ENCODE measurements at places on chromosomes 7 and 10.

GRCh38 chr10:78512205-78512550 lies 478.5 kb downstream of the RPS24 start:
- no peak for DNase-seq

GRCh38 chr7:87219545-87220025 lies at the start of gene TMEM243:
Gene TMEM243 (minus strand): TSS chr7:87219732. CDS start chr7:87219503, 229 bp downstream.
- DNase-seq, result peak; percentile 17

DNA sequence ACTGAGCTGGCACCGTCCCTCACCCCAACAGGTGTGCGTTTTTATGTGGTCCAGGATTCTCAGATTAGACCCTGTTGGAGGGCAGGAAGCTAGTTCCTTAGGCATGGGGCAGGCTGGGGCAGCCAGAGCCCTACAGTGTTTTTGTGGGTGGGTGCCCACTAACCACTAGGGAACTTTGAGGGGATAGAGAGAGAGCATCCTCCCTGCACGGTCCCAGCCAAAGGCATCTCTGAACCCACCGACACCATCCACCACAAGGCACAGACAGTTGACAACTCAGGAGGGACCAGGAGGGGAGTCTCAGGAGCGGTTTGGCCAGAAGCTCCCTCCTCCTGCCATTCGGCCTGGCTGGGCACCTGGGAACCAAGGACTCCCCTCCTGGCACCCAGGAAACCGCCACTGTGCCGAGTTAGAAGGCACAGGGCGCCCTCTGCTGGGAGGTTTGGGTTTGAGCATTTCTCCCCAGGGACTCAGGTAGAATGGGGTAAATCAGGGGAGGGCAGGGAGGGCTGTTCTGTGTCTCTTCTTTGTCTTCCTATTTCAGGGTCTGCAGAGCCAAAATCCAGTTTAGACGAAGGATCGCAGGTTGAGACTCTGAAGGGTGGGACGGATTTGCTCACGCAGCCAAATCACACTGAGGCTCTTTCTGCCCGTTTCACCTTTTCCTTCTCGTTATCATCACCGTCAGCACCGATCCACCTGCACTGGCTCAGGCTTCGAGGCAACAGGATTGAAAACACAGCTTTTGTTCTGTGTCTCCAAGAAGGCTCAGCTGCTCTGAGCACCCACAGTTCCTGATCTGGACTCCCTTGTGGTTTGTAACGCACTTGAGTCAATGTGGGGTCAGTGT lies 84.8 kb upstream of the COL13A1 start:
- peak; percentile 1 for DNase-seq

GRCh38 chr7:134297489-134297888 lies 19.2 kb downstream of the SLC35B4 start:
- DNase-seq, result no peak

DNA sequence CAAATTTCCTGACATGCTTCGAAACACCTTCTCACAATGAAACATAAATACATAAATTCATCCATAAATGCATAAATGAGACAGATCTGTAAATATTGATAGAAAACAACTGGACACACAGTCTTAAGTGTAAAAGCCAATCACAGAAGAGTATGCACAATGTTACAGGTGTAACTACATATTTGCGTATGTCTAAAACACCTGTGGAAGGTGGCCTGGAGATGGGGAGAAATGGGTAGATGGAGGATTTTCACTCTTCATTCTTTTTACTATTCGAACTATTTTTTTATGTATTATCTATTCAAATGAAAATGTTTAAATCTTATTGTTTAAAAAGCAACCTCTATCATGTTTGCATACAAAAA lies 860 bp downstream of the IQUB start:
- DNase-seq, result no peak

- no peak for DNase-seq
These were observed 86.2 kb downstream of the ZRANB1 start for GRCh38 chr10:125027871-125028869.

DNA sequence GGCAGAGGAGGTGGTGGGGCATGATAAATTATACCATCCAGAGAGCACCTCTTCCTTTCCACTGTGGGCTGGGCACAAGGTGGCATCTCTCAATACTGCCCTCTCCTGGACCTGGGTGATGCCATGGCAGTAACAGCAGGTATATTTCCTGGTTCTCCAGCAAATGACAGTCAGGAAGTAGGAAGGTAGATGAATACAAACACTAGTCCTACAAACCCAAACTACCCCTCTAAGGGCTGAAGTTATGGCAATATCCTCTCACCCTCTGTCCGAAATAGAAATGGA lies 1004.9 kb downstream of the KCNMA1 start:
- peak; percentile 12 for DNase-seq

- no peak for DNase-seq
These were observed 652 bp upstream of the CALY start for GRCh38 chr10:133337370-133337725.

DNA sequence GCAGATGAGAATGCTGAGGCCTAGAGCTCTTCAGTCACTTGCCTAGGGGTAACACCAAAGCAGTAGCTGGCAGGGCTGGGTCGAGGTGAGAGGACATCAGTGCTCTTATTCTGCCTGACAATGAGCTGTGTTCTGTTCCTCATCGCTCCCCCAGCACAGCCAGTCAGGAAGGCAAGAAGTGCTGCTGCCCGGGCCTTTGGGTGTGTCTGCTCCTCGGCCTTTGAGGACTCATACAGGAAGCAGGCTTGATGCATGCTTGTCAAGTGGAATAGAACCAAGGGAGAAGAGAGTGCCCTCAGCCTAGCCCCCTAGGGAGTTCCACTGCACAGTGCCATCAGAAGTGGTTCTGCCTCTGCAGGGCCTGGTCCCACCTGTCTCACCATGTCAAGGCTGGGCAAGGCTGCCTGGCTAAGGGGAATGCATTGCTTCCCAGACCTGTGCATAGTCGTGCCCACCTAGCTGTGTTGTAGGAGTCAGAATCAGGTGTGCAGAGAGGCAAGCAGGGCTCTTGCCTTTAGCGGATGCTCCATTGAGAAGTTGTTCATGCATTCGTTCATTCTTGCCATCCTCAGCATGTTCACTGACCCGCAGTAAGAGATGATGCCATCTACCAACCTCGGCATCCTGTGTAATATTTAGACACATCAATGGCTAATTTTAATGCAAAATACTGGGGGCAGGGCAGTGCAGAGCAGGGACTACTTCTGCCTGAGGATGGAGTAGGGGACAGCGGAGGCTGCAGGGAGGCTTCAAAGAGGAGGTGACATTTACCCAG lies 156.6 kb downstream of the RPS24 start:
- DNase-seq, result no peak

GRCh38 chr10:46277840-46278239 lies 9.0 kb upstream of the ANTXRL start:
- DNase-seq, result no peak

GRCh38 chr7:5387711-5388245 lies 35.9 kb downstream of the TNRC18 start:
- no peak for DNase-seq

- no peak for DNase-seq
These were observed 10.7 kb upstream of the HOXA13 start for GRCh38 chr7:27210441-27211083.

DNA sequence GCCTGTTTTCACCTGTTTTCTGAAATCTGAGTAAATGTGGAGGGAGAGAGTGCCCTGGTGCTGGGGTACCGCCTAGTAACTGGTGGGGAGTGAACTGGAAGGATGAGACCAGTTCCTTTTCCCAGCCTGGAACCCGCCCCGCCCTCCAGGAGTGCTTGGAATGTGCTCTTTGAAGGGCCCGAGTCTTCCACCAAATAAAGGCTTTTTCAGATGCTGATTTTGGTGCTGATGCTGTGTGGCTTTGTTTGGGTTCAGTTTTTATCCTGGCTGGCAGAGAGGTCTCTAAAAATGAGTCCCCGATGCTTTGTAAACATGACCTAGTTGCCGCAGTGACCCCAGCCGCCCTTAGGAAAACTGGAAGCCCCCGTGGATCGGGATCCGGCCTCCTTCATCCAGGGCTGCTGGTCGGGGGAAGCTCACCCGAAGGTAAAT lies 25.9 kb downstream of the FOXK1 start:
- DNase-seq, result no peak

DNA sequence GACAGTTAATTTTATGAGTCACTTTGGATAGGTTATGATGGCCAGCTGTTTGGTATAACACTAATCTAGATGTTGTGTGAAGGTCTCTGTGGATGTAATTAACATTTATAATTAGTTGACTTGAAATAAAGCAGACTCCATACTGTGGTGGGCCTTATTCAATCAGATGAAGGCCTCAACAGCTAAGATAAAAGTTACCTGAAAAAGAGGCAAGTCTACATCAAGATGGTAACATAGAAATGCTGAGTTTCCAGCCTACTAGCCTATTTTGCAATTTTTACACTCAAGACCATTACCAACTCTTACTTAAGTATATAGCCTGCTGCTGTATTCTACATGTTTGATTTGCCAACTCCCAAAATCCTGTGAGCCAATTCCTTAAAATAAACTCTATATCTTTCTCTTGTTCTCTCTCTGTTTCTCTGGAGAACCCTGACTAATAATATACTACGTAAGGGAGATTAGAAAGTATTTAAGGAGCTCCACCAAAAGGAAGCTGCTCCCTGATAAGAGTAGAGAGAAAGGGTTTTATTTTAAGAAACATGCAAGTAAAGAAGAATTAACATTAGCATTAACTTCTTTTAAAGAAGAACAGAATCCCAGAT lies 42.7 kb downstream of the ZNF438 start:
- DNase-seq, result no peak

- no peak for DNase-seq
These were observed 404.3 kb downstream of the SFMBT2 start for GRCh38 chr10:7006566-7006965.

DNA sequence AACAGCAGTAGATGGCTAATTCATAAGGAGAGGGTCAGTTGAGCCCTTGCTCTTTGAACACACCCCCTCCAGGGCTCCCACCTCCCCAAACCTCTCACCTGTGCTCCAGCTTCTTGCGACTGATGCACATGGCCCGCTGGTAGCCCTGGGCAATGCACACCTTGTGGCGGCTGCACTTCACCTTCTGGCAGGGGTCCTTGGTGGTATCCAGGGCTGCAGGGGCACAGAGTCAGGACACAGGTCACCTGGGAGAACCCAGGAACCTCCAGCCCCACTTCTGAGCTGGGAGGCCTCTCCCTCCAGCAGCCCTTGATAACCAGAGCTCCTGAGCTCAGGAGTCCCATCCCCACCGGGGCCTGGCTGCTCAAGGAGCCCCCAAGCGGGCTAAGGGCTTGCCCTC lies 16.3 kb downstream of the SPOCK2 start:
- no peak for DNase-seq

GRCh38 chr7:108570146-108570755 lies 577 bp downstream of the DNAJB9 start:
- DNase-seq, result peak; percentile 51

DNA sequence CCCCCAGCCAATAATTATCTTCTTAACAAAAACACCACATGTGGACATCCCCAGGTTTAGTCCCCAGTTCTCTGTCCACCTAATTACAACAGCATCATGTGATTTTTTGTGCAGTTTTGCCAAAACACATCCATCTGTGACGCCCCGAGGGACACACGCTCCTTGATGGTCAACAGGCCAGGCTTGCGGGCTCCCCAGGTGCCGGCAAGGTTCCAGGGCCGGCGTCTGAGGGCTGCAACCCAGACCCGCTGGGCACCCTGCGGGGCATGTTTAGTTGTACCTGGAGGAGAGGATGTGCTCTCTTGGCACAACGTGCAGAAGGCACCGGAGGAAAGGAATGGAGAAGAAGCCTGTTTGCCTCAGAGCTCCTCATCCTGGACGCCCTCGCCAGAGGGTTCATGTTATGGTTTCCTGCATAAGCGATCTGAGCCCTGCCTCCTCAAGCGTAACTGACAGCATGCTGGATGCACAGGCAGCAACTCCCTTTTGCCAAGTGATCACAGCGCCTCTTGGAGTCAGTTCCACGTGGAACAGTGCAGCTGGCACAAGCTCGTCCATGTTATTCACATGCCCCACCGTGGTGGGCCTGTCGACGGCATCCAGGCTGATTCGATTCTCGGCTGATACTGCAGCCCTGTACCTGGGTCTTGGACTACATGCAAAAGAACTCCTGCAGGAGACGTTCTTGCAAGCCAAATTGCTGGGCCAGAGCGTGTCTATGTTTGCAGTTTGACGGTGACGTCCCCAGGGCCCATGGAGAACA lies 41.6 kb downstream of the JAKMIP3 start:
- no peak for DNase-seq

DNA sequence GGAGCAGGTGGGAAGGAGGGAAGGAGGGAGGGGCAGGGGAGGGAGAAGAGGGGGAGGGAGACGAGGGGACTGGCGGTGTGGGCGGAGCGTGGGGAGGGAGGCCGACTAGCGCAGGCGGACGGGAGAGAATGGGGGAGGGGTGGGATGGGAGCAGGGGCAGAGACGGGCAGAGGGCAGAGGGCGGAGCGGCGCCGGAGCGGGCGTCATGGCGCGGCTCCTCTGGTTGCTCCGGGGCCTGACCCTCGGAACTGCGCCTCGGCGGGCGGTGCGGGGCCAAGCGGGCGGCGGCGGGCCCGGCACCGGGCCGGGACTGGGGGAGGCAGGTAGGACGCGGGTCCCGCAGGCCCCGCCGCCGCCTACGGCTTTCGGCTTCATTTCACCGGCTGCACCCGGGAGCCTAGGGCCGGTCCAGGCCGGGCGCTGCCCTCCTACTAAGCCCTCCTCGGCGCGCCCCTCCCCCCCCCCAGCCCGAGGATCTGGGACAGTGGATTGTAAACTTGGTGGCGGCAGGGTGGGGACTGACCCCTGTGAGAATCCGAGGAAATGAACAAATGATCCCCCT lies at the start of gene MSRB2:
TSS of gene MSRB2 (plus strand) at position 176 of the 562 bp plus-strand sequence. CDS start at position 206, 30 bp downstream.
- DNase-seq, result peak; percentile 9

- DNase-seq, result no peak
These were observed 7.7 kb downstream of the CLCN1 start for GRCh38 chr7:143323653-143324052.
